Activated naive CD8-positive, alpha-beta T cell treated with anti-CD3 and anti-CD28 coated beads for 36 hours (primary cell): ENCODE measurements at places on chromosomes 4 and X.

GRCh38 chr4:156186111-156186510, 232.4 kb upstream of the CTSO start:
- DNase-seq: no peak
- H3K4me1 ChIP-seq: no peaks in the 10 kb centered on the region
- H3K36me3 ChIP-seq: no peaks in the 10 kb centered on the region
- no peak overlapping the region for H3K4me3 ChIP-seq
- H3K27ac ChIP-seq: no peak overlapping the region

- no peaks in the 10 kb centered on the region for H3K27me3 ChIP-seq
- no peaks in the 10 kb centered on the region for H3K4me1 ChIP-seq
- H3K4me3 ChIP-seq: no peak overlapping the region
- no peak overlapping the region for H3K27ac ChIP-seq
- H3K36me3 ChIP-seq: peaks cover 3% of the 10 kb centered on the region
- DNase-seq: no peak
Measured at GRCh38 chr4:80452055-80452454, 116.5 kb downstream of the CFAP299 start.

GRCh38 chr4:118289794-118290193, 63.0 kb downstream of the PRSS12 start:
- DNase-seq: no peak
- no peaks in the 10 kb centered on the region for H3K27me3 ChIP-seq
- no peak overlapping the region for H3K27ac ChIP-seq
- H3K4me1 ChIP-seq: peaks cover 3% of the 10 kb centered on the region
- no peak overlapping the region for H3K4me3 ChIP-seq

GRCh38 chr4:8837181-8837841, 34.3 kb downstream of the HMX1 start:
- no peaks in the 10 kb centered on the region for H3K4me1 ChIP-seq
- H3K27ac ChIP-seq: no peak overlapping the region
- no peak overlapping the region for H3K4me3 ChIP-seq
- H3K36me3 ChIP-seq: no peaks in the 10 kb centered on the region

- no peak overlapping the region for H3K27ac ChIP-seq
- H3K4me3 ChIP-seq: no peak overlapping the region
- DNase-seq: no peak
Measured at GRCh38 chr4:153126137-153126536, 78.1 kb upstream of the TRIM2 start.

DNA sequence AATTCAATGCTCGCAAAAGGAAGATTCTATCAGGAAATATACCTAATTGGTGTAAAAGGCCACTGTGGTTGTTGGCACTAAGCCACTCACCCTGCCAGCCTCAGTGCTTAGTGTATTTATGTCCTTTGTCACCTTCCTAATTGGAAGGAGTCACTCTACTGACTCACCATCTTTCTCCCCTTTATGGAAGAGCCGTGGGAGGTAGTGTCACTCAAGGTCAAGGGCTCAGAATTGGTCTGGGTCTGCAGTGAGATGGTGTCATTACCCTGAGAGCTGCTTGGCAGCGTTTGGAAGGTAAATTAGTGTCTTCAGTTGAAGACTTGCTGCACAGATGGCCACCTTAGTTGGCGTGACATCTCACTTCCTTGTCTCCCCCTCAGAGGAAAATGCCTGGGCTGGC, 41.7 kb upstream of the CDKN2AIP start:
- no peak overlapping the region for H3K27ac ChIP-seq
- H3K36me3 ChIP-seq: no peaks in the 10 kb centered on the region
- H3K4me1 ChIP-seq: peaks cover 14% of the 10 kb centered on the region
- DNase-seq: no peak
